ENCODE measurements at places on chromosomes 16 and 17. TPM values are rescaled to one million over a fixed set of nuclear protein-coding genes. Genes with fewer than 3 reads are reported as not detected.

DNAH17 gene
- not detected for total RNA-seq

TVP23A gene
- not detected for total RNA-seq

SLC5A10 gene
- not detected for total RNA-seq

MTHFSD gene
- total RNA-seq, result 10.9 TPM

- no peak for DNase-seq
These were observed 234.7 kb upstream of the GSE1 start for GRCh38 chr16:85378145-85379040.

DNA sequence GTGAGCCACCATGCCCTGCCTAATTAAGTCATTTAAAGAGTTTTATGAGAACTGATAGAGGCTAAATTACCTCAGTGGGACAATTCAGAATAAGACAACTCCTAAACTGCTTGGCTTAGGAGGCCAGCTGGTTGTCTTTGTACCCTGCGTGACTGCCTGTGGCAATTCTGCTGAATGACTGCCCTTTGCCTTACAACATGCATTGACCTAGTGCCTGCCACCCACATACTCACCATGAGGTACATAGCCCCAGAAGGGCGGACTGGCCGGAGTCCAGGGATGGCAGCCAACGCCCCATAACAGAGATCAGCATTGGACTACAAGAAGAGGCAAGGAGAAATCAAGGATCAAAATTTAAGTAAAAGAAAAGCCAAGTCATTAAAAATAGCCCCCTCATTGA lies 7.3 kb downstream of the TAT start:
- DNase-seq, result no peak

All from gastrocnemius medialis (tissue), 4 donors.